Foreskin fibroblast (primary cell): ENCODE measurements at places on chromosomes 12 and 14.
A peak's percentile ranks its signal among the peaks of the same experiment; 100 is the strongest.

DNA sequence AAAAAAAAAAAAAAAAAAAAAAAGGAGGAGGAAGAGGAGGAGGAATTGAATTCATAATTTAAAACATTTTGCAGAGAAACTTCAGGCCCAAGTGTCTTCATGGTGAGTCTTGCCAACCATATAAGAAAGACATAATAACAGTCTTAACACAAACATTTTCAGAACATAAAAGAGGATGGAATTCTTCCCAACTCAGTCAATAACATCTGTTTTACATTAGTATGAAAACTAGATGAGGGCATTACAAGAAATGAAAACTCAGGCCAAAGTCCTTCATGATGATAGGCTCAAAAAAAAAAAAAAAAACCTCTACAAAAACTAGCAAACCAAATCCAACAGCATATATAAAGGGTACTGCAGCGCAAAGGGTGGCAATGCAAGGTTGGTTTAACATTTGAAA lies 151.6 kb downstream of the FOXA1 start:
- peak; percentile 26 for DNase-seq

- peak; percentile 75 for DNase-seq
Measured at GRCh38 chr12:15336768-15337553, 14.7 kb downstream of the PTPRO start.

DNA sequence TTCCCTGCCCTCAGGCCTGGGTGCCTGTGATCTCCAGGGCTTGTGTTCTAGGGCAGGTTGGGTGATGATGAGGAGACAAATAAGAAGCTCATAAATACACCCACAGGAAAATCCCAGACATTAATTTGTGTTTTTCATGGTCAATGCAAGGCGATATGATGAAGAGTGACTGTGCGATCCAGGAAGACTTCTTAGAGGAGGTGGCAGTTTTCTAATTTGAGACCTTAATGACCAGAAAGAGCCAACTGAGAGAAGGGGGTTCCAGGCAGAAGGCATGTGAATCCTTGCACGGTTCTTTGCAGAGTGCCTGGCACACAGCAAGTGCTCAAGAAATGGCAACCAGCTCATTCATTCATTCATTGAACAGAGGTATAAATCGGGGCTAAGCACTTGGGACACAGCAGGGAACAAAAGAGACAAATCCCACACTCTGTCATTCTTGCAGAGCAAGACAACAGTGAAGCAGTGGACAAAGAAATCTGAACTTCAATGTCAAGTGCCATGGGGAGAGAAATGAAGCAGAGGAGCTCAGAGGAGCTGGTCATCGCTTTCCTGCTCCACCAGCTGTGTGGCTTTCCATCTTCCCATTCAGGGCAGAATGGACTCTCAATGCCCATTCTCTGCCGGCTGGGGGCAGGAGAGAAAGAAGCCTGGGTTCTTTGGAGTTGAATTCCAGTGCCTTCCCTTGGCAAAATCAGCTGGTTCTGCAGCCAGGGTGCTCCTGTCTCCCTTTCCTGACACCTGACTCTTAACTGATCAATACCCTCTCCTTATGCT lies 128.3 kb downstream of the AACS start:
- DNase-seq: peak; percentile 14

DNA sequence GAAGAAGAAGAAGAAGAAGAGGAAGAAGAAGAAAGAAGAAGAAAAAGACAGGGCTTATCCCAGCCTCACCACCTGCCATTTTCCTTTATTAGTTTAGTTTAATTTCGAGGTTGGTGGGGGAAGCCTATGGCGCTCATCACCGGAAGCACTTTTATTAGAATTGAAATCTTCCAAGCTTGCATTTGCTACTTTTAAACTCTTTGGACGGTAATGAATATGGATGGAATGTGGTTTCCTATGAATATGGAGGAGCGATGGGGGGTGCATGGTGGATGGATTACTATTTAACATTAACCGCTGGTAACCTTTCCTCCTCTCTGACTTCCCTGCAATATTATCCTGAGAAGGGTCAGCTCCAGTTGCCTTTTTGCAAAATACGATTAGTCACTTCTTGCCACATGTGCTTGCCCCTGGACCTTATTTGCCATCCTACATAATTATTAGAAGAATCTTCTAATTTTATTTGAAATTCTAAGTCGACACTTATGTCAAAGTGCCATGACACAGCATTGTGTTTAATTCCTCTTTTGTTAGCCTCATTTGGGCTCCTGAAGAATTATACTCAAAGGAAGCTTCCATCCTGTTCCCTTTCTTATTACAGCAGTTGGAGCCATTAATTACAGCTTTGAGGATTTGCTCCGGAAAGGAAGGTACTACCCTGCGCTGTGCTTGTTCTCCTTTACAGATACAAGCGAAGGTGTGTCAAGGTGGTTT lies 424.5 kb downstream of the VRK1 start:
- no peak for DNase-seq
